Stimulated activated CD4-positive, alpha-beta T cell treated with anti-CD3 and anti-CD28 coated beads, Interleukin-1b, Interleukin-23, amount 100 ng/mL, for 48 hours (primary cell): ENCODE measurements at places on chromosomes 2 and 18.

- no peak for DNase-seq
Measured at GRCh38 chr18:72086421-72086820, 457.7 kb downstream of the CBLN2 start.

GRCh38 chr2:102155703-102156515 is 13.4 kb downstream of the IL1R1 start:
- DNase-seq, result no peak

DNA sequence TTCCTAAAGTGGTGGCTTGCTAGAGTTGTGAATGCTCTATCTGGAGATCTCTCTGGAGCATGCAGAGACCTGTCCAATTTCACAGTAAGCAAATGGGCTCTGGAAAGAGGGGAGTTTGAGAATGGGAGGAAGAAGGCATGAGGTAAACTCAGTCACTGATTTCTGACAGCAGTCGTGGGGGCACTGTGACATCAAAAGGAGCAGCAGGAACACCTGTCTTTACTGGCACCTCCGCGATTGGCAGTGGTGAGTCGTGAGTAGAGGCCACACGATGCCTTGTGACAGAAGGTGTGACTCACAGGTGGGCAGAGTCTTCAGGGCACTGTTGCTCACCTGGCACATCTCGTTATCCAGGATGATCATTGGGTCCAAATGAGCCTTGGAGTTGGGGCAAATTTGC is 38.8 kb upstream of the CAVIN2 start:
- DNase-seq, result no peak

DNA sequence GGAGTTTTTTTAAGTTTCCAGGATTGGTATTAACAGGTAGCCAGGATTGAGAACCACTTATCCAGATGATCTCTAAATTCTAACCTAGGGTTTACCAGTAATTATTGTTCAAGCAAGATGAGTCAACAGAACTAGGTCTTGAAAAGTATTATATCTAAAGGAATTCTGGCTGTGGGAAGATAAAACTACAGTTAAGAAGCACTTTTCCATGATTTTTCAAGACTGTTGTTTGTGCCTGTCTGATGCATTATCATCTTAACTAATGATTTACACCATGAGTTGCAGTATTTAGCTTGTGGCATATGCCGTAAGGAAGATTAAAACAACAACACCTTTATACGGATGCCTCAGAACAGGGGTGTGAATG is 142.2 kb upstream of the CCDC68 start:
- no peak for DNase-seq

- no peak for DNase-seq
Measured at GRCh38 chr18:10379522-10379921, 74.9 kb upstream of the APCDD1 start.
